ENCODE measurements at places on chromosomes 11 and 22.

- DNase-seq: no peak
Measured at GRCh38 chr11:131687291-131688047, 317.1 kb downstream of the NTM start.

GRCh38 chr22:47445212-47445611 lies 682.8 kb downstream of the TBC1D22A start:
- no peak for DNase-seq

GRCh38 chr11:79437278-79437980 lies 3.4 kb downstream of the TENM4 start:
- DNase-seq: no peak

GRCh38 chr22:50167689-50168489 lies 2.6 kb upstream of the PANX2 start:
- no peak for DNase-seq

- peak; percentile 81 for DNase-seq
Measured at GRCh38 chr11:12043959-12044791, 35.7 kb upstream of the DKK3 start.

GRCh38 chr11:64296830-64297698 lies 3.1 kb upstream of the CATSPERZ start:
- no peak for DNase-seq

- DNase-seq: peak; percentile 78
Measured at GRCh38 chr11:17760102-17761029, 25.8 kb downstream of the KCNC1 start.

DNA sequence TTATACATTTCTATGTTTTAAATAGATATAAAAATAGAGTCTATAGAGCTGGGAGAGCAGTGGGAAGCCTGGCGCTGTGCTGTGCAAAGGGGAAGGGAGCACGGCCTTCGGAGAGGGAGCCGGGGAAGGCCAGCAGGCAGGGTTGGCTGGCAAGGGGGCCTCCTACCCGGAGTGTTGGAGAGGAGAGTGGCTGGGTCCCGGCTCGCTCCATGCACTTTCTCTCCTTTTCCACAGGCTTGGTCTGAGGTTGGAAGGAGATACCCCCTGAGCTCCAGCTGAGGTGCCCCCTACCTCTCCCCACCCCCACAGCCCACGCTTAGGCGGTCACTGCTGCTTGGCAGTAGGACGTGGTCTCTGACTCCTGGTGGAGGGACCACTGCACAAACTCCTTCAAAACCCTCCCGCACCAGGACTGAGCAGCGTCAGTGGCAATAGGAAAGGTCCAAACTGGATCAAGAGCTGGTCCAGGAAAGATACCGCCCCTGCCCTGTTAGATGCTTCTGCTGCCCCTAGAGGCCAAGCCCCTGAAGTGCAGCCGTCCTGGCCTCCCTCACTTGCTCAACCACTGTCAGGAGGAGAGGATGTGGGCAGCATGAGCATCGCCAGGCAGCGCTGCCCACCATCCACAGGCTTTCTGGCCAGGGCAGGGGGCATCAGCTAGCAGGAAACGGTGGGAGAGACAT lies 52.9 kb downstream of the SYT13 start:
- DNase-seq: peak; percentile 85

DNA sequence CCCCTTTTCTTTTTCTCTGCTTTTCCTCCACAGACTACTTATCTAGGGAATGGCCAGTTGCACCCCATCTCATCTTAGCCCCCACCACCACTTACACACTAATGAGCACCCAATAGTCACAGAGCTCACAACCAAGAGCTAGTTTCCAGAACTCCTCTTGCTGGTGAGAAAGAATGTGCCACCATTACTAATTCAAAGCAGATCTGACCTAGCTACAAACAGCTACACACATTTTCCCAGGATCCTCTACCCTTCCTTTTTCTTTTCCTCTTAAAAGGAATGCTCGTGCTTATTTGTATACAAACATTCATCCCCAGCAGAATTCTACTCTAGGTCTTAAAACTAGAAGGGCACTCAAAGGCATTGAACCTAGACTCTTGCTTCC lies 136.8 kb downstream of the CD44 start:
- no peak for DNase-seq

- no peak for DNase-seq
Measured at GRCh38 chr11:89463266-89463780, 27.9 kb downstream of the NOX4 start.

DNA sequence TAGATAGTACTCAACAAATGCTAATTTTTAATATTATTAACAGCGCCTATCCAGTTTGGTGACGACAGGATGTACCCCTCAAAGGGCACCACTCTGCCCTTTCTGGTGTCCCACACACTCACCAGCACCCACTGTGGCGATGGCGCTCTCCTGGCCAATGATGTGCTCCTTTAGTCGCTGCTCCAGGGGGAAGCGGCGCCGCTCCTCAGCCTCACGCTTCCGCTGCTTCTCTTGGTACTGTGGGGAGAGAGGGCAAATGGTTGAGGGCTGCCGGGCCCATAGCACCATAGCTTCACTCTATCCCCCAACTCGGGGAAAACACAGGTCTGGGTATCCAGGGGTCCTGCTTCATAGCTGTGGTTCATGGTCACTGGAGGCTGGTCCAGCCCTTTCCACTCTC lies 73.0 kb upstream of the PHOX2A start:
- no peak for DNase-seq

- DNase-seq: no peak
Measured at GRCh38 chr22:22397292-22397870, 111.2 kb downstream of the ZNF280B start.

- DNase-seq: peak; percentile 80
Measured at GRCh38 chr11:34427186-34427805, 11.4 kb upstream of the CAT start.

GRCh38 chr11:108197351-108197750 lies 25.1 kb downstream of the NPAT start:
- DNase-seq: no peak

DNA sequence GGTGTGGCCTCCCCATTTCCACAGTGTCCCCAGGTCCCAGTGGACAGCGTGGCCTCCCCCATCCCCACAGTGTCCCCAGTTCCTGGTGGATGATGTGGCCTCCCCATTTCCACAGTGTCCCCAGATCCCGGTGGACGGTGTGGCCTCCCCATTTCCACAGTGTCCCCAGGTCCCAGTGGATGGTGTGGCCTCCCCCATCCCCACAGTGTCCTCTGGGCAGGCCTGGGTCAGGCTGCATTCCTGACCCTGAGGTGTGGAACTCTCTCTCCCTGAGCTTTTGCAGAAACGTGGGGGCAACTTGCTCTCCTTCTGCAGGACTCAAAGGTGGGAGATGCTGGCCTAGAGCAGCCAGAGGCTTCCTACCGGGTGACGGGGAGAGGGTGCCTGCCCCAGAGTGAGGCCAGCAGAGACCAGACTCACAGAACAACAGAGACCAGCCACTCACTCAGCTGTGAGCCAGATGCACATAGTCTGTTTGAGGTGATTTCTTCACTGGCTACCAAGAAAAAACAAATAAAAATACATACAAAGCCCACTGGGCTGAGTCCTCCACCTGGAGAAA lies 85.8 kb upstream of the FGF3 start:
- DNase-seq: no peak

DNA sequence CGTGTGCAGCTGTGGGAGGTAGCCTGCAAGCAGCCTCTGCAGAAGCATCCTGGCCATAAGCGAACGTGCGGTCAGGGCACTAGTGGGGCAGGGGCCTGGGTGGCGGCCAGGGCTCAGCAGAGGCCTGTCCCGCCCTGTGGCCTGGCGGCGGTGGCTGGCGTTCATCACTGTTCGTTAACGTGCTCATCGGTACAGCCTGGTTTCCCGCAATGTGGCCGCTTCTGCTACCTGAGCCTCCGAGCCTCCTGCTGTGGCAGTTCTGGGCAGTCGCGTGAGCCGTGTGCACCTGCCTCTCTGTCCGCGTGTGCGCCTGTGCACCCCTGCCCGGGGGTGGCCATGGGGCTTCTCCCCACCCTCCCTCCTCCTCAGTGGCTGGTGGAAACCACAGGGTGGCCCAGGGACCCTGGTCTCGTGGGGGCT lies 117.9 kb downstream of the KCNQ1OT1 start:
- DNase-seq: no peak

DNA sequence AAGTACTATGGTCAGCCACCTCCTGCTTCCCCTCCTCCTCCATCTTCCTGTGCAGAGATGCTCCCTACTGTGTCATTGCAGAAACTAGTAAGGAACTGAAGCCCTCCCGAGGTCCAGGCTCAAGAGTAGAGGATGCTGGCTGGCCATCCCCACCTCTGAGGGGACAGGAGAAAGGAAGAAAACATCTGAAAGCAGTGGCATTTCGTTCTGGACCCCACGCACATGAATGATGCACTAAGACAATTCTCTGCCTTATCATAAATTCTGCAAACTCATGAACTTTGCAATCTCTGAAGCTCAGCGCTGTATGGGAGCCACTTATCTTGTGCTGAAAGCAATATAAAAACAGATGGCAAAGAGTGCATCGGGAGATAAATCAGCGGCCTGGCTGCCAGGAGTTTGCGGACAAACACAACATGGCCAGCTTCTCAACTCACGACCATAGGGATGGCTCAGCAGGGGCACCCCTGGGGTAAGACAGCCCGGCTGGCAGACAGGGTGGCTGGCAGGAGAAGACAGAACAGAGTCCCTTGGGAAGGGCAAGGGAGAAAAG lies 306.4 kb downstream of the NXPE2 start:
- DNase-seq: no peak

- no peak for DNase-seq
Measured at GRCh38 chr11:96038046-96038445, 114.1 kb upstream of the MTMR2 start.

DNA sequence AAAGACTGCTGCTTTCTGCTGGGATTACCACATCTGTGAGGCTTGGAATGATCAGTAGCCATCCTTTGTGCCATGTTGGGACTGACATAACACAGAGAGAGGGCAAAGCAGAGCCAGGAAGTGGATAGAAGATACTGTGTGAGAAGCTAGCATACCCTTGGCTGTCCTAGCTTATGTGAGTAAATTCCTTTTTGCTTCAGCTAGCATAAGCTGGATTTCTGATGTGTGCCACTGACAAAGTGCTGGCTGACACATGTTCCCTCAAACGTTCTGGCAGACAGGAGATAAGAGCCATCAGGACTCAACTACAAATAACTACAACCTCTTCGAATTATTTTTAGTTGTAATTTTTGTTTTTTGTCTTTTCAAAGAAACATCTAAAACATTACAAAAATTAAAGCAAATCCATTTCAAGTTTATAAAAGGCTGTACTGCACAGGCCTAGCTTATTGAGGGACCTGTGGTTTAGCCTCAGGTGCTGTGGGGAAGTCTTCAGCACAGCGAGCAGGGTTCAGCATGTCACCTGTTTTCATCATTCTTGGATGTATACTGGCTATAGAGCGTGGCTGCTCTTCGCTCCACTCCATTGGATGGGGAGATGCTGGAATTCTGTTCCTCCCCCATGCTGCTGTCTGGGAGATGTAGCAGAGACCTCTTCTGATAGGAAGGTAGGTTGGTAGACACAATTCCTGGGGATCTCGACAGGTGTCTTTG lies 120.9 kb downstream of the SWAP70 start:
- peak; percentile 81 for DNase-seq

GRCh38 chr11:119181677-119182412 lies 3.4 kb upstream of the NHERF4 start:
- DNase-seq: no peak

DNA sequence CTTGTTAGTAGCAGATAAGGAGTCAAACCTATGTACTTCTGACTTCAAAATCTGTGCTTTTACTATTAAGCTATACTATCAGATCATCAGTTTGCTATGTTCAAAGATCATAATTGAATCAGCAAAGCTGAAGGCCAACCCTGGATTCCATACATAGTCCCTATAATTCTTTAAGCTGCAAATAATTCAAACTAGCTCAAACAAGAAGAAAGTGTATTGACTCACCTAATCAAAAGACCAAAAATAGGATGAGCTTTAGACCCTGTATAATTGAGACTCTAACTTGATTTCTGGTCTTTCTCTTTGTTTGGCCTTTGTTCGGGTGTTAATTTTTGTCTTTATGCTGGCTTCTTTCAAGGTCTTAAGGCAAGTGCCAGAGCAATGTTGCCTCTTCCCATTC lies 213.7 kb downstream of the CWF19L2 start:
- DNase-seq: no peak

DNA sequence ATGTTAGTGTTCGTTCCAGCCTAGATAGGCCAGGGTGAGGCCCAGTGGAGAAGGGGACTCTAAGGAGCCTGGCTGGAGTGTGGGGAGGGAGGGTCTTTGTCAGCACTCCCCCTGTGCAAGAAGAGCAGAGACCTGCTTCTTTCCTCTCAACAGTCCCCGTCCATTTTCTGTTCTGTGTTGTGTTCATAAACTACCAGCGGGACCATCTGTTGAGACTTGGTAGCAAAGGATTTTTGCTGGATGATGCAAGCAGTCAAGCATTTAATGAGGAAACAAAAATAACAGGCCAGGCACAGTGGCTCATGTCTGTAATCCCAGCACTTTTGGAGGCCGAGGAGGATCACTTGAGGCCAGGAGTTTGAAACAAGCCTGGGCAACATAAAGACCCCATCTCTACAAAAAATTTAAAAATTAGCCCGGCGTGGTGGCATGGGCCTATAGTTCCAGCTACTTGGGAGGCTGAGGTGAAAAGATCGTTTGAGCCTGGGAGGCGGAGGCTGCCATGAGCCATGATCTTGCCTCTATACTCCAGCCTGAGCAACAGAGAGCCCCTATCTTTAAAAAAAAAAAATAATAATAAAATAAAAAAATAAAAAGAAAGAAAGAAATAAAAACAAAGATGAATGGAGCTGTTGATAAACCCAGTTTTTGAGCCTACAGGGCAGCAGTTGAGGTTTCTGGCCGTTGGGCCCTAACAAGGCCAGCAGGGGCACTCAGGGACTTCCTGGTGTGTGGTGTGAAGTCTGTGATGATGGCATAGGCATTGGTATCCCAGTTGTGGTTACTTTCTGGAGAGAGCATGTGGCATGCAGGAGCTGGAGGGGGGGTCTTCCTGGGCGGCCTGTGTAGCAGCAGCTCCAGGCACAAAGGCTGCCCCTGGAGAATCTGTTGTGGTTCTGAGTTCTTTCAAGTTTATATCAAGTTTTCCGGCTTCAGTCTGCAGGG lies 1.7 kb upstream of the TXNRD2 start:
- peak; percentile 80 for DNase-seq
